ENCODE measurements at places on chromosomes 13 and 19. TPM values are rescaled to one million over a fixed set of nuclear protein-coding genes. Genes with fewer than 3 reads are reported as not detected.

DNA sequence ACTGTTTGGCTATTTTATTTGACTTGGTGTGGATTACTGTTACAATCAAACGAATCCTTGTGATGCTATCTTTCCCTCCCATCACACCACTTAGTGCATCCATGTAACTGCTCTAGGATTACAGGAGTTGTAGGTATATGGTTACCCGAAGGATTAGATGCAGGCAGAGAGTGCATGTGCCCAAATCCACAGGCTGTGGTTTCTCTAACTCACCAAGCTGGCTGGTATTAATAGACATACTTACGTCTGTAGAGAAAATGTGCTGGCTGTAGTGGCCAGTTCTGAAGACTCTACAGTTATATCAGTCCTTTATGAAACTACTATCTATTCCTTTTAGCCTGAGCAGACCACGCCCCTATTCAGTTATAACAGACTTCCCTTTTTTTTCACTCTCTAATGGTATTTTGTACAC is 1.1 kb upstream of the HMGB1 start:
- no peak for DNase-seq

- no peak for DNase-seq
Observed at GRCh38 chr13:31350560-31350959, 150.8 kb downstream of the B3GLCT start.

GRCh38 chr19:7863157-7863970 is 10.8 kb downstream of the PRR36 start:
- DNase-seq = no peak

ASPDH gene
- not detected for total RNA-seq

- no peak for DNase-seq
Observed at GRCh38 chr13:45325806-45326205, 15.2 kb downstream of the TPT1 start.

DNA sequence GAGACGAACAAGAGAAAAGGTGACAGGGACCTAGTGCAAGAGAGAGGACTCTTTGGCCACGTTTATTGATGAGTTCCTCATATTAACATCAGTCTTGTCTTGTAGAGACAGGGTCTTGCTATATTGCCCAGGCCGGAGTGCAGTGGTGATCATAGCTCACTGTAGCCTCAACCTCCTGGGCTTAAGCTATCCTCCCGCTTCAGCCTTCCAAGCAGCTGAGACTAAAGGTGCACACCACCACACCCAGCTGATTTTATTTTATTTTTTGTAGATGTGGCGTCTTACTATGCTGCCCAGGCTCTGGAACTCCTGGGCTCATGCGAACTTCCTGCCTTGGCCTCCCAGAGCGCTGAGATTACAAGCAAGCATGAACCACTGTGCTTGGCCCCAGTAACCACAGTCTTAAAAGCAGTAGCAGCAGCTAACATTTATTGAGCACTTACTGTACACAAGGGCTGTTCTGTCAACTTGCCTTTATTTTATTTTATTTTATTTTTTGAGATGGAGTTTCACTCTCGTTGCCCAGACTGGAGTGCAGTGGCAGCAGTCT is 1.1 kb upstream of the SH2D3A start:
- peak; percentile 44 for DNase-seq

GRCh38 chr19:55457683-55458457 is 3.6 kb downstream of the ISOC2 start:
- DNase-seq = no peak

SPPL2B gene
- 82.8 TPM for total RNA-seq

GRCh38 chr13:95039415-95039814 is 261.8 kb downstream of the ABCC4 start:
- DNase-seq = no peak

U2AF1L4 gene
- 60.5 TPM for total RNA-seq

LYL1 gene
- total RNA-seq = 16.1 TPM

- no peak for DNase-seq
Observed at GRCh38 chr19:13959962-13960862, 7.9 kb downstream of the DCAF15 start.

DNA sequence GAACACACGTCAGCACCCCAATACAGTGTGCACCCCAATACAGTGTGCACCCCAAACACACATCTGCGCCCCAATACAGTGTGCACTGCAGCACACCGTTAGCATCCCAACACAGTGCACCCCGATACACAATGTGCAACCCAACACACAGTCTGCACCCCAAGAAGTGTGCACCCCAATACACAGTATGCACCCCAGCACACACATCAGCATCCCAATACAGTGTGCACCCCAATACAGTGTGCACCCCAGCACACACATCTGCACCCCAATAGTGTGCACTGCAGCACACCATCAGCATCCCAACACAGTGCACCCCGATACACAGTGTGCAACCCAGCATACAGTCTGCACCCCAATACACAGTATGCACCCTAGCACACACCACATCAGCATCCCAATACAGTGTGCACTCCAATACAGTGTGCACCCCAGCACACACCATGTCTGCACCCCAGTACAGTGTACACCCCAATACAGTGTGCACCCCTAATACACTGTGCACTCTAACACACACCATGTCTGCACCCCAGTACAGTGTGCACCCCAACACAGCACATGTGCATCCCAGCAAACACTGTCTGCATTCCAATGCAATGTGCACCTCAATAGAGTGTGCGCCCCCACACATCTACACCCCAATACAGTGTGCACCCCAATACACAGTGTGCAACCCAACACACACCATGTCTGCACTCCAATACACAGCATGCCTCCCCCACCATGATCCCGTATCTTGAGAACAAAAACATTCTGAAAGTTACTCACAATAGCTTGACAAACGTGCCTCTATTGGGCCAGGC is 855 bp upstream of the CARS2 start:
- DNase-seq = no peak

DNA sequence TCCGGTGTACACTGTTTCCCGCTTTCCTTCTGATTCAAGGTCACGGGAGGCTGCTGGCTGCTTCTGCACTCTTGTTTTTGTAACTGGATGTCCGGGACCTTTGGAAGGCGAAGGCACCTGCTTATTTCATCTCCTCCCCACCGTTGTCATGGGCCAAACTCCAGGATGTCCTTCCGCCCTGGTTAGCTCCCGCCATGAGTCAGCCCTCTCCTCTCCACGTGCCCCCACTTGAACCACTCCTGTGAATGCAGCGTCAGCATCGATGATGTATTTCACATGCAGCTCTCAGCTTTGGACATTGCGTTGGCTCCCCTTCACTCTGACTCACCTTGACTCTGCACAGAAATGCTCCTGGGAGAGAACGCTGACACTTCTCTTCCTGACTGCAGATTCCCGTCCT is 5.5 kb upstream of the GALP start:
- no peak for DNase-seq

DNA sequence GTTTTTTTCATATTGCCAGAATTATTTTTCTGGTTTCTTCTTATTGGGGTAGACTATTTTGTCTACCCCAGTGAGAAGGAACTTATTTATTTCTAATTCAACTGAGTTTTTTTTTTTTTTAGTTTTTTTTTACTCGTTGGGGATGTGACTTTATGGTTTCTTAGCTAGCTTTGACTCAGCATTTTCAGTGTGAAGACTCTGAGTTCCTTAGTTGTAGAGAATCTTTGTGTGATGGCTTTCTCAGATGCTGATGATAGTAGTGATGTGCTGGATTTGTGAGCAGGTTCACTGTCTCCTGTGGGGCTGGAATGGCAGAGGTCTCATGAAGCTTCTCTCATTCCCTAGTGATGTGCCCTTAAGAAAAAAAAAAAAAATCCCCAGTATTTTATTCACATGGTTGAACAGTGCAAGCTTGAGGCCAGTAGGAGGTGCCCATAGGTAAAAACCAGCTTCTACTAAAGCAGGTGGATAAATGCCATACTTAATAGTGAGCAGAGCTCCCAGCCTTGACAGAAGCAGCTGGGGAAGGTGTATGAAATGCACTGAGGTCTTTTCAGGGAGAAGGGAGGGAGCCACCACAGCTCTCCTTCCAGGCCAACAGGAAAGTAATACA is 106.2 kb upstream of the KLF5 start:
- DNase-seq = no peak

DNA sequence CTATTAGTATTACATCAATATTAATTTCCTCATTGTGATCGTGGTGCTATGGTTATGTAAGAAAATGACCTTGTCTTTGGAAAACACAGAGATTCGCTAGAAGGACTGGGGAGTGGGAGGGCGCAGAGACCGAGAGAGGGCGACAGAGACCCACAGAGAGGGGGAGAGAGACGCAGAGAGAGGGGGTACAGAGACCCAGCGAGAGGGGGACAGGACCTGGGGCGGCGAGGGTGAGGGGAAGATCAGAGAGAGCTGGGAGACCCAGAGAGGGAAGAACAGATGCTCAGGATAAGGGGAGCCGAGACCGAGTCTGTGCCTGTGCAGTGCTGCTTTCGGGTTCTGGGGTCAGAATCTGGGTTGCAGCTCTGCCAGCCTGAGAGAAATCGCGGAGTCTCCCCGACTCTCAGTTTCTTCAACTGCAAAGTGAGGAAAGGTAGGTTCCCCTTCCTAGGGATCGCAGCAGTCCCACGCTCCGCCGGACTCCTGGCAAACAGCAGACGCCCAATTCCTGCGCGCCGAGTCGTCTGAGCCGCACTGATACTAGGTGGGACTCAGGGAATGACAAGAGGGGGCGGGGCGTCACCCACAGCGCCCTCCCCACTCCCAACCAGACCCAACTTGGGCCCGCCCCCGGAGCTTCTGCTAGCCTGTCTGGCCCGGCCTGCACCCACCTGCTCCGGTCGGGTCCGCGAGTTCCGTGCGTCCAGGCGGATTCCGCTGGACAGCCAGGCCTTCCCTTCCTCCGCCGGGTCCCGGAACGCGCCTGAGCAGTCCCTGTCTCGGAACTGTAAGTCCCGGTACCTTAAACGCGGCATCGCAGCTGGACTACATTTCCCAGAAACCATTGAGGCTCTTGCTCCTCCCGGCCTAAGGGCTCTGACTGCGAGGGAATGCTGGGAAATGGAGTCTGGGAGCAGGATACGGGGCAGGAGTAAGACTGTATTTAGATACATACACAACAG is 15.3 kb downstream of the IZUMO2 start:
- DNase-seq = peak; percentile 75

DNA sequence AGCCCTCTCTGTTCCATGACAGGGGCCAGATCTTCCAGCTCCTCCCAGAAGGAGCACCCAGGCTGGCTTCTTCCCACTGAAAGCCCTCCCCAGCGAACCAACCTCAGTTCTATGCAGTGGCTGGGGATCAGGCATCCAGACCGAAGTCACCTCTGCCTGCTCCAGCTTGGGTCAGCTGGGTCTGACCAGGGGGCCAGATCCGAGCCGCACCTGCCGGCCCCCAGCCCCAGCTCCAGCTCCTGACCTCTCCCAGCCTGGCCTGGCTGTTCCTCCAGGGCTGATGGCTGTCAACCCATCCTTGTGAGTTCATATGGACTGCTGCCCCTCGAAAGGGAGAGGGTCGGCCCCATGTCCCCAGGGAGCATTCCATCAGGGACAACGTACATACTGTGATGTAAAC is 8.0 kb downstream of the TSSK6 start:
- DNase-seq = no peak

DNA sequence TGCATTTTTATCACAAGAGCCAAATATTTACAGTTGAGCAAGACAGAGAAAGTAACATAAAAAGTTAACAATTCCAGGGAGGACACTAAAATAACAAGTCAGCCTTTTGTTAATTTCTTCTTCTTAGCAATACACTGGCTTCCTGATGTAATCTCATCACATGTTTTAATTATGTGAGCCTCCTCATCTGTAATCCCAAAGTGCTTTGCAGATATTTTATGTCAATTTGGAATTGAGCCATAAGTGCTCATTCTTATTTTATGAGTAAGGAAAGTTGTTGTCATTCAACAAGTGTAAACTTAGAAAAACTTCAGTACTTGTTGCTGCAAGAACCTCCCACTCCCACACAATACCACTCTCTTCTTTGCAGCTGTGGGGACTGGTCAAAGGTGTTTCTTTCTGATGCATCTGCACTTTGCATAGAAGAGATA is 223.6 kb downstream of the GPC6 start:
- no peak for DNase-seq

ACTN4 gene
- total RNA-seq = 151 TPM

OR10H5 gene
- not detected for total RNA-seq

GRCh38 chr13:104024416-104025170 is 958.4 kb upstream of the SLC10A2 start:
- no peak for DNase-seq

SYT5 gene
- total RNA-seq = not detected

CPAMD8 gene
- 3.0 TPM for total RNA-seq
